ENCODE measurements at places on chromosomes 11 and 22.

DNA sequence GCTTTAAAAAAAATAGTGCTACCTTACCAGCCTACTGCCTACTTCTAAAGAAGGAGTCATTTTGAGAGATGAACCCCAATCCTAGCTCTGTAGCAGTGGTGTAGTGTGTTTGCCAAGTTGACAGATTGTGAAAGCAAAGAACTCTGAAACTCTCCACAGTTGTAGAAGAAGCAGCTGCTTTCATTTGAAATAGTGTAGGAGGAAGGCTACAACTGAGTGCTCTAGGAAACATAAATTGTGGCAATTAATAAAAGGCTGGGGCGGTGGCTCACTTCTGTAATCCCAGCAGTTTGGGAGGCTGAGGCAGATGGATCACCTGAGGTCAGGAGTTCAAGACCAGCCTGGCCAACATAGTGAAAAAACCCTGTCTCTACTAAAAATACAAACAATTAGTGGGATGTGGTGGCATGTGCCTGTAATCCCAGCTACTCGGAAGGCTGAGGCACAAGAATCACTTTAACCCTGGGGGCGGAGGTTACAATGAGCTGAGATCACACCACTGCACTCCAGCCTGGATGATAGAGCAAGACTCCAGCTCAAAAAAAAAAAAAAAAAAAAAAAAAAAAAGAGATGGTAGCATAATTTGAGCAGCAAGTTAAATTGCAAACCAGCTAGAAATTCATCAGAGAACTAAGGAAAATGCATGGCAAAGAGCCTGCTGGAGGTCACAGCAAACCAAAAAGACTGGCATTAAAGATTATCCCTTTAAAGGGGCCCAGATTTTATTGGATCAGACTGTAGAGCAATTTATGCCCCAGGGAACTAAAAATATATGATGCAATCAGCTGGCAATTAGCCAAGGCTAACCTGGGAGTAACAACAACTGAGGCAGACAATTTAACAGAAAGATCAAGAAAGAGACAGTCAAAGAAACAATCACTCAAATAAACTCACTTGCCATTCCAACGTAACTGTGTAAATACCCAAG lies 112.6 kb downstream of the LUZP2 start:
- no peak for DNase-seq

DNA sequence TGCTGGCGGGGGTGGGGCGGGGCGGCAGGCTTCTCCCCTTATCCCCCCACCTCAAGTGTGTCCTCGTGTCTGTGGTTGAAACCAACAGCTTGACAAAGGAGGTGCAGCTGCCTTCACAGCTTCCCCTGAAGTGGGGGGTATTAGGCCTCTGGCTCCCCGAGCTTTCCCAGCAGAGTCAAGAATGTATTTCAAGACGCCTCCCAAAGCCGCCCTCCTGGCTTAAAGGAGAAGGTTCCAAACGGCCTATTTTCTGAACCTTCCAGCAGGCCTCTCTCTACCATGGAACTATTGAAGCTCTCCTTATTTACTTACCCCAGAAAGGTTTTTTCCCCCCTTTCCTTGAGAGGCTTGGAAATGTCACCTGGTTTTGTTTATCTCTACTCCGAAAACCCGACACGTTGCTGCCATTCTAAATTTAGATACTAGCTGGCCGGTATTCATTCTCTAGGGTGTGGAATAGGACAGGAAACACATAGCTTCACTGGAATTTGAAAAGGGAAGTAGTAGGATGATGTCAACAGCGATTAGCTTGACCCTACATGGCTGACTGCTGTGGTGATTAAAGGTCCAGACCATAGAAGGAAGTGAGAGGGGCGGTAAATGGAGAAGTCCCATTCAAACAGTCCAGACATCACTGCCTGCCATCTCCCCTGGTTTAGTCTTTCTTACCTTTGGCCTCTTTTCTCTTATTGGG lies 671 bp upstream of the PICALM start:
- DNase-seq, result peak; percentile 66

GRCh38 chr22:18001040-18001893 lies 23.1 kb downstream of the MICAL3 start:
- peak; percentile 78 for DNase-seq

DNA sequence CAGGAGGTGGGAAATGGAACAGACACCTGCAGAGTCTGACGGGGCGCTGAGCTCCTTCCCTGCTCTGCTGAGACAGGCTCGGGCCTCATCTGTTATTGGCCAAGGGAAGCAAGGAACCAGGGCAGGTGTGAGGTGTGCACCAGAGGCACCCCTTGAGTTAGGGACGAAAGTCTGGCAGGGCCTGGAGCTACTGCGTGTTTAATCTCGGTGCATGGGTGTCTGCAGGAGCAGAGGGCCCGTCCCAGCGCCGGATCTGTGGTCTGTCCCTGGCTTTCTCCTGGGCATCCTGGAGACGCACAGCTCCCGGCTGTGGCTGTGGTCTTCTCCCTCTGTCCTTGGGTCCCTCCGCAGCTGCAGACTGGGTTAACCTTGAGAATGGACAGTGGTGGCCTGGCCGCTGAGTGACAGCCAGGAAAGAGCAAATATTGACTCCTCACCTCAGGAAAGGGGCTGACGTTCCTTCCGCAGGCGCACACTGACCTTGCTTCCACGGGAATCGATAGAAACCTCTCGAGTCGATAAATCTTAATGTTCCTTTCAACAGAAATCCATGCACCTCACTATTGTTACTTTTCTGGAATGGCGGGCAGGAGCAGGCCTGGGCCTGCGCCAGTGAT lies 975.6 kb downstream of the BRD1 start:
- no peak for DNase-seq

GRCh38 chr22:31947296-31947695 lies 3.0 kb downstream of the YWHAH start:
- no peak for DNase-seq

GRCh38 chr11:119055901-119056300 lies 1.1 kb downstream of the HYOU1 start:
- no peak for DNase-seq

DNA sequence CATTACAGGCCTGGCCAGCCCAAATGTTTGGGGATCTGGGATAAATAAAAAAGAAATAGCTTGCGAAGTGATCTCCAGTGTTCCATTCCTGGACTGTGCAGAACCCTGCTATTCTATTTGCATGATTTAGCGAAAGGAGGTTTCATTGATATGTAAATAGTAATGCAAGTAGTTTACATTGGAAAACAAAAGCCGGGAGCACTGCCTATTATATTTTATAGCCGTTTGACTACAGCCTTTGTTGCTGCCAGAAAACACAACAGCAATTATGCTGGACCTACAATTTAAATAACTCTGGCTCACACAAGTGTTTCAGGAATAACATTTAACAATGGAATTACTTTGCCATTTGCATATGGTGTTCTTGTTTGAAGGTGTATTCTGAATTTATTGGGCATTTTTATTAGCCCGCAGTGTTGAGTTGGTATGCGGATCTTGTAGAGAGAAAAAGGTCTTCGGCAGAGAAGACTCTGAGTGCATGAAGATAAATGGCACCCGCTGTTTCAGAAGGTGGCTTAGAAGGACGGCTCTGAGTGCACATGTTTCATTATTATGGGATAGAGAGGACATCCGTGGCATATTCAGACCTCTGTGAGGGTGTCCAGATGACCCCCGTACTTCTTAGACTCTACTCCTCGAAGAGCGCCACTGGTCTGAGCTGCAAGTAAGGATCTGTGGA lies 315.0 kb downstream of the BRD1 start:
- no peak for DNase-seq

- DNase-seq, result no peak
Observed at GRCh38 chr22:32533265-32534111, 58.9 kb downstream of the FBXO7 start.

DNA sequence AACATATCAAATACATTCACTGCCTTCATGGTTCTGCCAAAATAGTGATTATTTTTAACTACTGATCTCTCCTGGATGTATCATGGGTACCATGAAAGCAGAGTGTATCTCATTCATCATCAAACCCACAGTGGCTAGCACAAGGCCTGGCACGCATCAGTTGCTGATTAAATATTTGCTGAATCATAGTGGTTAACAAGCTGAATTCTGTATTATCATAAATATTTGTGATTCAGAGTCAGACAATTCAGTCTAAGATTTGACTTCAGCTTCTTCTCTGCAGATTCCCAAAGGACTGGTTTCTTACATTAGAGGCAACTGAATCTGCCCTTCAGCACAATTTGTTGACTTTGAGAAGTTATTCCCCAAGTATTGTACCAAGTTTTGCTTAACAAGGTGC lies 715.8 kb upstream of the LRRC4C start:
- DNase-seq, result no peak

DNA sequence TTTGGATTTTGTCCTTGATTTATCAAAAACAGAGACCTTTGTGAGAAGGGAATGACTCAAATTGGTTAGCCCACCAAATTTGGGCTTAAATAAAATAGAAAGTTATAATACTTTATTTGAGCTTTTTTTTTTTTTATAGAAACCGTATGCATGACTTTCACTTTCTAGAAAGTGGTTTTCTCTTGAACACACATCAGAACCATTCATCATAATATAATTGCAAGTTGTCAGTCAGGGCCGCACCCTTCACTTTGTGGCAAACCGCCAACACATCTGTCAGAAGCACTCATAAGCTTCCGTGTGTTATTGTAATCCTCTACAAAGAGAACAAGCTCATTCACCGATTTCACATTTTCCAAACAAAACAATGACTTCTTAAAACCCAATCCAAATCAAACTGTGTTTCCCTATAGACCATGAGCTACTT lies 76.1 kb downstream of the SOX6 start:
- no peak for DNase-seq

DNA sequence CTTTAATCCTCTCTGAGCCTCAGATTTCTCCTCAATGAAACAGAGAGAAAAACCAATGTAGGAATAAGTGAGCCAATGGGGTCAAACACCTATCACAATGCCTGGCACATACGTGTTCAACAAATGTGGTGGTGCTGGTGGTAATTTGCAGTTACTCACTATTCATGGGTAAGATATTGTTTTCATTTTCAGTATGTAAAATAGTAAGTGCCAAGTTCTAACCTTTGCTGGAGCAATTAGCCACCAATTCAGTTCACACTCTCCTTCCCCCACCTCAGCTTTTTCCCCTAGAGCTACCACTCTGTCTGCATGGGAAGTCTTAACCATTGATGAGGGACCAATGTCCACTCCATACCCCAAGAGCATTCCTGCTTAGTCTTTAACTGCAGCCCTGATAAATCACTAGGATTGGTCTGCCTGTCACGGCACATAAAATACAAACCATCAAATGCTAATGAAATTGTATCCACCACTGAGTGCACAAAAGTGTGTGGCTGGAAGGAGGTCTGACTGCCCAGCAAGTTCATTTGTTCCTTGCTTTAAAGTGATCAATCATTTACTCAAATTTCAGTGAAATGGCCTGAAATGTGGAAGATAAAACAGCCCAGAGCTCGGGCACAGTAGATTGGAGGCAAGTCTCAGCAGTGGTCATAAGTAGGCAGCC lies 187.4 kb upstream of the API5 start:
- no peak for DNase-seq

- no peak for DNase-seq
Observed at GRCh38 chr11:67349457-67349856, 3.9 kb downstream of the POLD4 start.

DNA sequence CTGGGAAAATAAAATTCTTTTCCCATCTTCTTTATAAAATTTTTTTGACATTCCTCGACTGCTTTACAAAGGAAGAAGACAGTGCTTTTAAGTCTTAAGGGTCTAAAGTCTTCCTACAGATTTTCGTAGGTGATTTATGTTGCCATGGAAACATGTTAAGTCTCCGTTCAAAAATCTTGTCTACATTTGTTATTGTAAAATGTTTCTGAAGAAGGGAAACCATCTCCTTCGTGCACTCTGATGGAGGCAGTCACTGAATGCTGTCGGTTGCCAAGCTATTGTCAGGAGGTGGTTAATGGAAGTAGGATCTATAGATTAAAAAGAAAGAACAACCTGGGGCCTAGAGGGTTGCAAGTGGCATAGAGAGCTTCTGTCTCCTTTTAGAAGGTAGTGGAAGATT lies 52.6 kb downstream of the MAP6 start:
- DNase-seq, result no peak
